ENCODE measurements at places on chromosomes 5 and 9. TPM values are rescaled to one million over a fixed set of nuclear protein-coding genes. Genes with fewer than 3 reads are reported as not detected.

GRCh38 chr9:126613651-126614050, at the start of gene LMX1B:
TSS of gene LMX1B (plus strand) at chr9:126613928. CDS start at chr9:126614450, 522 bp downstream.
- DNase-seq = no peak

DNA sequence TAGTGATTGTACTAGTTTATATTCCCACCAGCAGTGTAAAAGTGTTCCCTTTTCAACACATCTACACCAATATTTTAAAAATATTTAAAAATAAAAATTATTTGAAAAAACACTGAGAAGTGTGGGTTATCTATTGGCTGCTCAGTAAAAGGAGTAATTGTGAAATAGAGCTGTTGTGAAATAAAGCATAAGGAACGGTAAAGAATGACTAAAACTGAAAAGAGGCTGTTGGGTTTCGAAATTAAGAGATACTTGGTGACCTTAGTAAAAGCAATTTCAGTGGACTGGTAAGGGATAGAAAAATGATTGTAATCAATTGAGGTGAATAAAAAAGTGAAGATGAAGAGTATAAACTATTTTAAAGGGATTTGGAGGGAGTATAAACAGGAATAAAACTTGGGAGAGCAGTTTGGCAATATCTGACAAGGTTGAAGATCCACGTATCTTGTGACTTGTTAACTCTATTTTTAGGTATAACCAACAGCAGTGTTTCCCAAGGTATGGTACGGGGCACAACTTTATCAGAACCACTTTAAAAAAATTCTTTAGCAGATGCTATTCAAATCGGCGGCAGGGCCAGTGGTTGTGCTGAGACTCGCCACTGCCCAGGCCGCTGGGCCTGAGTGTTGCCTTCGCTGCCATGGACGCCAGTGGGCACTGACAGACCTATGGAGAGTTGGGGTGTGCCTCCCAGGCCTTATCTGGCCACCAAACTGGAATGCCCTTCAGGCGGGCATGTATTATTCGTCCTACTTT, 63.3 kb downstream of the TMEM38B start:
- no peak for DNase-seq

- DNase-seq = no peak
Observed at GRCh38 chr5:171299851-171300250, 9.2 kb upstream of the TLX3 start.

- no peak for DNase-seq
Observed at GRCh38 chr5:9557696-9558095, 11.8 kb upstream of the SEMA5A start.

- no peak for DNase-seq
Observed at GRCh38 chr5:12242950-12243888, 339.0 kb upstream of the CTNND2 start.

GRCh38 chr9:88531920-88532698, 2.9 kb upstream of the NXNL2 start:
- DNase-seq = no peak

- DNase-seq = no peak
Observed at GRCh38 chr9:121709798-121710197, 58.4 kb downstream of the DAB2IP start.

- DNase-seq = no peak
Observed at GRCh38 chr5:6111131-6111530, 267.2 kb downstream of the MED10 start.

GRCh38 chr9:136058084-136058483, 37.0 kb downstream of the NACC2 start:
- DNase-seq = no peak

DNA sequence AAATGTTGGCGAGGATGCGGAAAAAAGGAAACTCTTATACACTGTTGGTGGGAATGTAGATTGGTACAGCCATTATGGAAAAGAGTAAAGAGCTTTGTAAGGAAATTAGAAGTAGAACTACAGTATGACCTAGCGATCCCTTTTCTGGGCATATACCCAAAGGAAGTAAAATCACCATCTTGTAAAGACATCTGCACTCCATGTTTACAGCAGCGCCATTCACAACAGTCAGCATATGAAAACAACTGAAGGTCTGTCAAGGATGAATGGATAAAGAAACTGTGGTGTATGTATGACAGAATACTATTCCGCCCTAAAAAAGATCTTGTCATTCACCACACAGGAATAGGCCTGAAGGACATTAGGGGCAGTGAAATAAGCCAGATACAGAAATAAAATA, 27.7 kb upstream of the SLC25A51 start:
- DNase-seq = no peak

- no peak for DNase-seq
Observed at GRCh38 chr5:65142511-65143011, 339.2 kb downstream of the ADAMTS6 start.

- DNase-seq = no peak
Observed at GRCh38 chr9:107214915-107215314, 68.2 kb upstream of the RAD23B start.

The HINT2 gene
- 49.7 TPM for polyA plus RNA-seq

The TRPM3 gene
- polyA plus RNA-seq = 15.4 TPM

The PLCXD3 gene
- polyA plus RNA-seq = 0.52 TPM

The LHX3 gene
- polyA plus RNA-seq = not detected

Data from left kidney (tissue), 8 donors.